ENCODE measurements at places on chromosomes 12 and 14. TPM values are rescaled to one million over a fixed set of nuclear protein-coding genes. Genes with fewer than 3 reads are reported as not detected.

Gene DNAAF2
- total RNA-seq: 6.1 TPM

Gene STAC3
- total RNA-seq: 1.2 TPM

Gene GNB3
- 4.0 TPM for total RNA-seq

Gene SLC39A5
- total RNA-seq: not detected

Gene NUAK1
- total RNA-seq: 42.1 TPM

Gene TSPAN19
- 0.49 TPM for total RNA-seq

Gene ASIC1
- 2.2 TPM for total RNA-seq

Gene SMCO2
- not detected for total RNA-seq

Gene WASHC3
- 37.8 TPM for total RNA-seq

Gene ISM2
- not detected for total RNA-seq

Gene BATF
- 0.84 TPM for total RNA-seq

Gene GAS2L3
- 2.7 TPM for total RNA-seq

Gene KRT2
- total RNA-seq: not detected

Gene AQP2
- not detected for total RNA-seq

Gene PDZRN4
- total RNA-seq: not detected

Gene RPGRIP1
- 0.60 TPM for total RNA-seq

Gene IGFBP6
- 54.3 TPM for total RNA-seq

Gene DEPDC4
- 0.81 TPM for total RNA-seq

Gene SCNN1A
- 0.46 TPM for total RNA-seq

Gene ERP27
- 0.19 TPM for total RNA-seq

Gene TEAD4
- total RNA-seq: 13.4 TPM

Gene RNF31
- 33.4 TPM for total RNA-seq

Gene BDKRB2
- 0.76 TPM for total RNA-seq

Gene KRT5
- 0.16 TPM for total RNA-seq

Gene RPL10L
- total RNA-seq: not detected

Gene KCNC2
- total RNA-seq: not detected

Gene HAL
- total RNA-seq: 0.68 TPM

Gene DAO
- not detected for total RNA-seq

Gene NPFF
- total RNA-seq: not detected

Gene LBHD2
- not detected for total RNA-seq

Gene LRTM2
- not detected for total RNA-seq

Gene SRGAP1
- total RNA-seq: 2.2 TPM

Gene TCL1B
- total RNA-seq: not detected

Gene HRK
- total RNA-seq: 0.11 TPM

Gene ACSS3
- 20.4 TPM for total RNA-seq

Gene WNT1
- not detected for total RNA-seq

Gene C14orf180
- total RNA-seq: 40.0 TPM

Gene MAX
- 92.1 TPM for total RNA-seq

Gene SOAT2
- total RNA-seq: not detected

Gene DUSP6
- total RNA-seq: 25.0 TPM

Gene TTC6
- total RNA-seq: not detected

Gene GRIN2B
- not detected for total RNA-seq

Gene NOVA1
- total RNA-seq: 3.8 TPM

Gene TEX52
- not detected for total RNA-seq

Gene PKP2
- 378 TPM for total RNA-seq

Gene RNASE1
- 373 TPM for total RNA-seq

All from Right ventricle myocardium inferior (tissue), 1 donor.